ENCODE measurements at places on chromosomes 12 and 14. TPM values are rescaled to one million over a fixed set of nuclear protein-coding genes. Genes with fewer than 3 reads are reported as not detected.

- no peak for DNase-seq
Observed at GRCh38 chr12:124637581-124637981, 70.2 kb upstream of the NCOR2 start.

DNA sequence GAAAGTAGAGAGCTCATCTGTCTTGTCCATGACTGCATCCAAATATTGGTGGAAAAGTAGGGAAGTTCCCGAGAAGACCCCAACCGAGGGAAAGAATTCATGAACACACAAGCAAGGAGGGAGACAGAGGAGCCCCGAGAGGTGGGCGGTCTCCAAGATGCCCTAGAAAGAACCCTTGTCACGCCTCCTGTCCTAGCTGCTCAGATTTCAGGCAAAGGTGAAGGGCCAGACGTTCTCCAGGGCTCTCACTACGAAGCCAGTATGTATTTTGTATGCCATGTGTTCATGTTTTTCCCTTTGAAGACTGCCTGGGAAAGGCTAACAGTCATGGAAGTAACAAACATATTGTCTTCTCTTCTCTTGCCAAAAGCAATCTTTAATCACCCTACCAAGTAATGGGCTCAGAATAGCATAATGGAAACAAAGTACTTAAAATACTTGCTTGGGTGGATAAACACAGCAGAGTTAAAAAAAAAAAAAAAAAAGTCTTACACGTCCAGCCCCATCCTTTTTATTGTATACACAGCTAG is 99.2 kb upstream of the TBX3 start:
- DNase-seq, result no peak

The SLC17A8 gene
- total RNA-seq, result 0.37 TPM

The PLEKHH1 gene
- total RNA-seq, result 61.3 TPM

- no peak for DNase-seq
Observed at GRCh38 chr12:130860311-130860710, 11.6 kb upstream of the RAN start.

The PRB2 gene
- 0.62 TPM for total RNA-seq

GRCh38 chr12:5905757-5906156 is 39.3 kb downstream of the ANO2 start:
- DNase-seq, result no peak

DNA sequence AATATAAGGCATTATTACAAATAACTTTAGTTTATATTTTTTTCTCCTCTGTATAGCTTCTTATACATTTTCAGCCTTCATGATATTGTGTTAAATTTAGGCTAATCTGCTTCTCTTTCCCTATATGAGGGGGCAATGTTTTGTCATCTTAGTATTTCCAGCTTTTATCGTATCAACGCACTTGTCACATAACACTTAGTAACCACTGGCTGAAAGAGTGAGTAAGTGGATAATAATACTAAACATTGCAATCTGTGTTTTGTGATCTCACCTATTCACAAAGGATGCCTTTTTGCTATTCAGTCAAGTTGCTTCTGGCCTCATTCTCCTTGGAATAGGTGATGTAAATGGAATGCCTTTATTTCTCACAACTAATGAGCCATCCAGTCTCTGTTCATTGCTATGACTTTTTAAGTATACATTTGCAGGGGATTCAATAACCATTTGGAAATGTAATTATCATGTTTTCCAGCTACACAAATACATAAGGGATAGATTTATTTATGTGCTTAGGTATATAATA is 260.9 kb downstream of the BMP4 start:
- DNase-seq, result no peak

The SRGAP1 gene
- 47.2 TPM for total RNA-seq

DNA sequence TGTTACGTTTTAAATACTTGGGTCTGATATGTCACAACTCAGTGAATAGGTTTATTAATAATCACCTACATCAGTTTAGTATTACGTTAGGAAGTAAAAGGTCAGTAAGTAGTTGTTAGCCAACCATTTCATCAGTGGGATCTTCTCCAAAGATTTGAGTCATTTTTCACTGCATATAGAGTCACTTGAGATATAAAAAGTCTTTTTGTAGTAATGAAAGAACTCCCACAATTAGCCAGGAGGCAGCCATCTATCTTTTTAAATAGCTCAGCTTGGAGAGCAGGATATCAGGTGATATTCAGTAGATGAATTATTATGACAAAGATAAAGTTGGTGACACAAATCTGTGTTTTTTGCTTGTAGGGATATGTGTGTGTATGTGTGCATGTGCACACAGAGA is 309.3 kb downstream of the PDZRN4 start:
- no peak for DNase-seq

GRCh38 chr14:80567905-80568536 is 356.7 kb upstream of the DIO2 start:
- no peak for DNase-seq

The ASIC1 gene
- total RNA-seq, result 3.5 TPM

DNA sequence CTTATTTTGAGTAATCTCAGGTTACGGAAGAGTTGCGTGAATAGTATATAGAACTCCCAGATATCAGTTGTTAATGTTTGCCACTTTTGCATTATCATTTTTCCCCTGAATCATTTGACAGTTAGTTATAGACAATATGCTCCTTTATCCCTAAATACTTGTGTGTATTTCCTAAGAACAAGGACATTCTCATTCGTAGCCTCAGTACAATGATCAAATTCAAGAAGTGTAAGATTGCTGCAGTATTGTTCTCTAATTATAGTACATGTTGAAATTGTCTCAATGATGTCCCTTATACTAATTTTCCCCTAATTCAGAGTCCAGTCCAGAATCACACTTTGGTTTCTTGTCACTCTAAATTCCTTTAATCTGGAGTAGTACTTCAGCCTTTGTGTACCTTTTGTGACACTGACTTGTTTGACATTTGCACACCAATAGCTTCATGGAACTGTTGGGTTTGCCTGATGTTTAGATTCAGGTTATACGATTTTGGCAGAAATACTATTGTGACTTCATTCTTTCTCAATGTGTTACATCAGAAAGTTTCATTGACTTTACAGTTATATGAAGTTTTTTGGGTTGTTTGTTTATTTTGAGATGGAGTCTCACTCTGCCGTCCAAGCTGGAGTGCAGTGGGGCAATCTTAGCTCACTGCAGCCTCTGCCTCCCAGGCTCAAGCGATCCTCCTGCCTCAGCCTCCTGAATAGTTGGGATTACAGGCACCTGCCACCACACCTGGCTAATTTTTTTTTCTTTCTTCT is 13.1 kb downstream of the DYNC1H1 start:
- no peak for DNase-seq

DNA sequence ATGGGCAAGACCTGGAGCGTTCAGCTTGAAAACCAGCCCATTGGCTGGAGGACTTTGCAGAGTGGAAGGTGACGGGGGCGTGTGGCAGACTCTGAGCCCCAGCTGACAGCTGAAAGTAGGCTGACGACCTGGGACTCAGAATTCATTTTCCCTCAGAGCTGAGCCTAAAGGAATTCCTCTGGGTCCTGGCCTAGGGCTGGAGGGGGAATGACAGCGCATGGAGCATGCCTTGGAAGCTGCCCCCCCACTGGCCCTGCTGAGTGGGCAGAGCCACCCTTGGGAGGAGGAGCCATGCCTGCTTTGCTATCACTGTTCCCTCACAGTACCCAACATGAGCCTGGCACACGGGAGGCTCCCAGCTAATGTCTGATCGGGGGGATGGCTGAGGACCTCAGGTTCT is 25.4 kb upstream of the SMOC1 start:
- no peak for DNase-seq

The ANKRD52 gene
- 32.3 TPM for total RNA-seq

The AMIGO2 gene
- 35.4 TPM for total RNA-seq

DNA sequence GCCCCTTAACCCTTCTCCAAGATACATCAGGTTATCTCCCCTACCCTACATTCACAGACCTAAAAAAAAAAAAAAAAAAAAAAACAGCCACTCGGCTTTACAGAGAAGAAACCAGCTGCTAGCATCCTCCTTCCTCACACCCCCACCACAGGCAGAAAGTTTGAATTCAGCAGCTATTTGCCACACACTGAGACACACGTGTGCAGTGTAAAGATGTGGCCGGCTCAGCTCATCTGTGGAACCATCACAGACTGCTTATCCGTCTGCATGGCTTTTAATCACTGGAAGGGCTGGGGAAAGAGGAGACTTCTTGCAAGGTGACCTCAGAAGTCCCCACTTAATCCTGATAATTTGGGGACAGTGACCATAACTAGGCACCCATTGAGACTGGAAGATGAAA is 50.0 kb downstream of the VWF start:
- DNase-seq, result no peak

GRCh38 chr12:52629281-52630007 is 11.1 kb upstream of the KRT73 start:
- DNase-seq, result no peak

The RILPL2 gene
- 2.2 TPM for total RNA-seq

- DNase-seq, result peak; percentile 83
Observed at GRCh38 chr12:49187184-49187583, 1.7 kb downstream of the TUBA1A start.

DNA sequence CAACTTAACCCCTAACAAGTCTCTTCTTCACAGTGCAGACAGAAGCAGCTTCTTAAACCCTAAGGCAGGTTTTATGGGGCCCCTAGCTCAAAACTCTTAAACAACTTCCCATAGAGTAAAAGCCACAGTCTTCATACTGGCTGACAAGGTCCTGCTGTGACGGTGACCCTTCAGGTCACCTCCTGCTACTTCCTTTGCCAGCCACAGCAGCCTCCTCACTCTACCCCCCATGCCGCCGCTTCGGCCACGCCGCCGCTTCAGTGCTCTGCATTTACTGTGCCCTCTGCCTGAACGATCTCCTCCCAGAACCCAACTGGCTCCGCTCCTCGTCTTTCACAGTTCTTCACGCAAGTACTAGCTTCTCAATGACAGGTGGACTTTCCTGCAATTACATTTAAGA is 45.5 kb downstream of the ACADS start:
- DNase-seq, result no peak

DNA sequence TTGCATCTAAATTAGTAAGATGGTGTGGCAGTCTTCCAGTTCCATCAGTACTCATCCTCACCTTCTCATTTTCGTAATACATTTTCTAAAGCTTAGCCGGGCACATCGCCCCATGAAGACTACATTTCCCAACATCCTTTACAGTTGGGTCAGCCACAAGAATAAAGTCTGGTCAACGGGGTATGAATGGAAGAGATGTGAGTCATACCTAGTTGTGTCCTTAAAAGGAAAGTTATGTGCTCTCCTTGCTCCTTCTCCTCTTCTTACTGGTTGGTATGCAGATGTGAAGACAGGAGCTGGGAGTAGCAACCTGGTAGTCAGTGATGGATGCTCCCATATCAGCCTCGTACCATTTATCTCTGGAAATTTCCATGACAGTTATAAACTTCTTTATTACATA is 35.9 kb upstream of the EGLN3 start:
- no peak for DNase-seq

- DNase-seq, result no peak
Observed at GRCh38 chr12:107360033-107360432, 266.7 kb upstream of the CRY1 start.

- no peak for DNase-seq
Observed at GRCh38 chr12:5783289-5783920, 161.7 kb downstream of the ANO2 start.

GRCh38 chr12:57516617-57517153 is 3.6 kb downstream of the DDIT3 start:
- no peak for DNase-seq

GRCh38 chr12:101761350-101761749 is 22.1 kb upstream of the SYCP3 start:
- no peak for DNase-seq

DNA sequence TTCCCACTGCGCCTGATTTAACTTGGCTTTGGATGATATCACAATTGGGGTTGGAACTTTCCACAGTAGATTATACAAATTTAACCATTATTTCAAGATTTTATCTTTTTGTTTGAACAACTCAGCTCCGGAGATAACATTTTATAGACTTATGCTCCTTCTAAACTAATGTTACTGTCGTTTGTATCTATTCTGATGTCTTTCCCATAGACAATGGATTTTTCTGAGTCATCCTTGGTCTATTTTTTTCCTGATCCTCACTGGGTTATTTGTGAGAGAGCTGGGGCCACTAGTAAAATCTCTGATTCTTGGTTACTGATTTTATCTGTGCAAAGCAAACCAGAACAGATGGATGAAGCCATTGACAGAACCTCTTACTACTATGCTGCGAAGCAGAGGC is 175.1 kb downstream of the SLC38A4 start:
- no peak for DNase-seq

DNA sequence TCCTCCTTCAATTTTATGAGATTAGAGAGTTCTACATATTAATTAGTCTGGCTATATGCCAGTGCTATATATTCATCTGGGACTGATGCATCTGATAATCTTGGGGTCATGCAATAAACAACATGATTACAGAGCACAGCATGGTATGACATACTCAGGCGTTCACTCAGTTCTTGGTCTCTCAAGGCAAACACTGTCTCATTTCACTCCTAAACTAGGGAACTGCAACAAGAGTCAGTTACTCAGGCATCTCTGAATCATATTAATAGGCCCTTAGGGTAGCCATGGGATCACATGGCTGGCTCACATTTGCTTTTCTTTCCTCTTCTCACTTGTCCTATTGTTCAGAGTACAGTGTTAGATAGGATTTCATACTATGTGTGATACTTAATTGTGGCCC is 91.8 kb upstream of the TMEM260 start:
- DNase-seq, result no peak

The GPR137C gene
- total RNA-seq, result 7.1 TPM

DNA sequence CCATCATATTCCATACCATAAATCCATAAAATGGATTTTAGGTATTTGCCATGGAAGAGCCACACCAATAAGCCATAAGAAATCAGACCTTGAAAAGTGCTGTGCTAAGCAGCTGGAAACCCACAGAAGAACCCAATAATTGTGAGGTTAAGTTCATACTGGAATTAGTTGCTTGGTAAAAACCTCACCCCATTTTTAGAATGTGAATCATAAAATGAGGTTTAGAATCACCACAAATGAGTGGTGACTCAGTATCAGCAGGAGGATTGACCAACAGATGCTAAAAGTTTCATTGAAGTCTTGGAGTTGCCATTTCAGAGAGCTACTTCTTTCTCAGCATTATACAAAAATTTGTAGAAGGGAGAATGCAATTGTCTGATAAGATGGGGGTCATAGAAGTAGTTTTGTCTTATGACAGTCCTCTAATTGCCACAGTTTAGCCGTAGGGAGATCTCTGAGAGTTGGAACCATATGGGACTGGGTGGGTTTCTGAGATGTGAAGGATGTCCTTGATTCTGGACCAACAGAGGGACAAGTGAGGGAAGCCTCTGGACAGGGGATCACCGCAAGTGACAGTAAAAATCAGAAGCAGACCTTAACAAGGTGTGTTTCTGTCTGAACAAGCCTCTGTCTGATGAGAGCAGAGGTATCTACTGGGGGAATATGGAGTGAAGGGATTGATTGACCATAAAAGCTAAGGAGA is 1.4 kb upstream of the STON2 start:
- DNase-seq, result no peak

The GDF3 gene
- not detected for total RNA-seq

- no peak for DNase-seq
Observed at GRCh38 chr12:4292341-4293073, 18.9 kb downstream of the CCND2 start.
